ENCODE measurements at places on chromosomes 7 and 10.

DNA sequence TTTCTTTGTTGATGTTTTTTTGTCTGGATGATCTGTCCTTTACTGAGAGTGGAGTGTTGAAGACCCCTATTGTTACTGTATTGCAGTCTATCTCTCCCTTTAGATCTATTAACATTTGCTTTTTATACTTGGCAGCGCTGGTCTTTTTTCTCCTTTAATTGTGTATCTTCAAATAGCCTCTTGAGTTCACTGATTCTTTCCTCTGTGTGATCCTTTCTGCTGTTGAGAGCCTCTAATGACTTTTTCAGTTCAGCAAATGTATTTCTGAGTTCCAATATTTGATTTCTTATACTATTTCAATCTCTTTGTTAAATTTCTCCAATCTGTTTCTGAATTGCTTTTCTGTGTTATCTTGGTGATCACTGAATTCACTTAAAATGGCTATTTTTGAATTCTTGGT lies 15.4 kb downstream of the R3HCC1L start:
- H3K27ac ChIP-seq = no peak overlapping the region
- H3K4me1 ChIP-seq = peaks cover 2% of the 10 kb centered on the region
- no peak overlapping the region for H3K4me3 ChIP-seq
- no peaks in the 10 kb centered on the region for H3K27me3 ChIP-seq

- H3K4me1 ChIP-seq = peaks cover 11% of the 10 kb centered on the region
- H3K4me3 ChIP-seq = no peak overlapping the region
- H3K36me3 ChIP-seq = no peaks in the 10 kb centered on the region
- no peak for DNase-seq
- no peak overlapping the region for H3K27ac ChIP-seq
- H3K27me3 ChIP-seq = no peaks in the 10 kb centered on the region
These were observed 9.0 kb downstream of the IQCE start for GRCh38 chr7:2567679-2568278.

- no peaks in the 10 kb centered on the region for H3K36me3 ChIP-seq
- H3K4me3 ChIP-seq = no peak overlapping the region
- no peaks in the 10 kb centered on the region for H3K4me1 ChIP-seq
- H3K27me3 ChIP-seq = no peaks in the 10 kb centered on the region
- DNase-seq = no peak
These were observed 112.2 kb downstream of the MYL10 start for GRCh38 chr7:101516851-101517250.

GRCh38 chr10:77422491-77423338 lies 214.9 kb downstream of the KCNMA1 start:
- no peaks in the 10 kb centered on the region for H3K4me1 ChIP-seq
- no peak for DNase-seq
- no peak overlapping the region for H3K4me3 ChIP-seq
- no peak overlapping the region for H3K27ac ChIP-seq

- no peak for DNase-seq
- no peaks in the 10 kb centered on the region for H3K4me1 ChIP-seq
- H3K27me3 ChIP-seq = no peaks in the 10 kb centered on the region
- H3K27ac ChIP-seq = no peak overlapping the region
- no peak overlapping the region for H3K4me3 ChIP-seq
These were observed 40.1 kb downstream of the REEP3 start for GRCh38 chr10:63561341-63561740.

DNA sequence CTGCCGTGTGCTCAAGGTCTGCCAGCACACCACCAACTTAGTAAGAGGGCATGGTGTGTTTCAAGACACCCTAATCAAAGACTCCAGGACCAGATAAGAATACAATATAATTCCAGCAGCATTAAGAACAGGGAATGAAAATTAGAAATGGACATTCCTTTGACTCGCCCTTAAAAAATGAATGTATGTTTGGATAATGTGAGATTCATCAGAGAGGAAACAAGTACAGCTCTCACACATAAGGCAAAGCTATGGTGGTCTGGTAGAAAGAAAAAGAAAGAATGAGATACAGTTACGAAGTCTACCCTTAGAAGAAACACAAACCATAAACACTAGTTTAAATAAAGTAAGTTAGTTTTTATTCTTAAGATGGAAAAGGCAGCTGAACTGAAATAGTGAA lies 174.8 kb upstream of the ANK3 start:
- no peak overlapping the region for H3K27ac ChIP-seq
- H3K4me1 ChIP-seq = no peaks in the 10 kb centered on the region
- H3K27me3 ChIP-seq = no peaks in the 10 kb centered on the region
- no peaks in the 10 kb centered on the region for H3K36me3 ChIP-seq
- H3K4me3 ChIP-seq = no peak overlapping the region

DNA sequence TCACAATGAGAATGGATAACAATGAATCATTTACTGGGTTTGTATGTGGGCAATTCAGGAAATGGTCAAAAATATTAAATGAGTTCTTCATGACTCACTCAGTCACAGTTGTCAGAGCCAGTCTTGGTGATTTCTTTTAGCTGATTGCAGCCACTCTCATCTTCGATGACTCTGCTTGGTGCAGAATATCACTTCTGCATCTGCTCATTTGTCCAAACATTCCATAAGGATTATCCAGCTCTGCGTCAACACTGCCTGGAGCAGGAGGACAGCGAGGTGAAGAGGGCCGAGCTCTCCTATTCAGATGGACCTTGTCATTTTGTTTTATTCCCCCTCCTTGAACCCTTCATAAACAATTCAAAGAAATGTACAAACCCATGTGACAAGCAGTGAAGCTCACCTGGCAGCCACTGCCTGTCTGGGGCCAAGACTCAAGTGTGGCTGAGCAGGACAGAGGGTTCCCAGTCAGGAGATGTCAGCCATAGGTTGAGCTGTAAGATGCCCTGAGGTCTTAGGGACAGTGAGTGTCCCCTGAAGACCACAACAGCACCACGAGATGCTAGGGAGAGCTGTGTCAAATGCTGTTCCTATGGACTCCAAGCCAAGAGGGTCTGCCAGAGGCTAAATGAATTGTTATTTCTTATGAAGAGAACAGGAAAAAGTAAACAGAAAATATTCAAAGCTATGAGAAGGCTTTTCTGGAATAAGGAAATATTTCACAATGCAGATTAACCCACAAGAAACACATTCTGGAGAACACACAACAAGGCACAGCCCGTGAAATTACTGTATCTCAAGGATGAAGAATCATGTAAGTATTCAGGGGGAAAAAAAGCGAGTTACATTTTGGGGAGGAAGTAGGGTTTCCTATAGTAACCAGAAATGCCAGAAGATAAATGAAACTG lies 33.1 kb upstream of the EGFR start:
- no peaks in the 10 kb centered on the region for H3K36me3 ChIP-seq
- H3K27me3 ChIP-seq = no peaks in the 10 kb centered on the region
- no peak overlapping the region for H3K27ac ChIP-seq
- H3K4me3 ChIP-seq = no peak overlapping the region
- no peaks in the 10 kb centered on the region for H3K4me1 ChIP-seq

DNA sequence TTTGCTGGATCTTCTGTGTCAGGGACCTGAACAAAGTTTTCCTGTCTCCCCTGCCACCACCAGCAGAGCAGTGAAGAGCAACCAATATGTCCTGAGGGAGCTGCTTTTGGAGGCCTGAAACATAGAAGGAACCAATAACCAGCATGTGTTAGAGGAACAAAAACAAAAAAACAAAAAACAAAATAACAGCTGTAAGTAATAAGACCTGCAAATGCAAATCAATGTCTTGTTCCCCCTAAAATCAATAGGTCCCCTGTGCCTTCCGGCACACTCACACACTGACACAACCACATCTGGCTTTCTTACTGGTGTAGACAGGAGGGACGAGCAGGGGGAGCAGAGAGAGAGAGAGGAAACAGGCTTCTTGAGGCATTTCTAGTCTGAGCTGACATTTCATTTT lies 94.1 kb downstream of the NRG3 start:
- no peak for DNase-seq
- H3K27me3 ChIP-seq = no peaks in the 10 kb centered on the region
- H3K4me1 ChIP-seq = no peaks in the 10 kb centered on the region
- no peak overlapping the region for H3K4me3 ChIP-seq

- peaks cover 6% of the 10 kb centered on the region for H3K4me1 ChIP-seq
- no peaks in the 10 kb centered on the region for H3K36me3 ChIP-seq
- no peak overlapping the region for H3K4me3 ChIP-seq
- DNase-seq = no peak
- H3K27ac ChIP-seq = no peak overlapping the region
- no peaks in the 10 kb centered on the region for H3K27me3 ChIP-seq
These were observed 153.7 kb downstream of the TNS3 start for GRCh38 chr7:47428052-47428767.

- no peak overlapping the region for H3K27ac ChIP-seq
- DNase-seq = no peak
- H3K27me3 ChIP-seq = no peaks in the 10 kb centered on the region
- H3K36me3 ChIP-seq = no peaks in the 10 kb centered on the region
- H3K4me3 ChIP-seq = no peak overlapping the region
These were observed 41.5 kb downstream of the PSPH start for GRCh38 chr7:56009695-56010094.

DNA sequence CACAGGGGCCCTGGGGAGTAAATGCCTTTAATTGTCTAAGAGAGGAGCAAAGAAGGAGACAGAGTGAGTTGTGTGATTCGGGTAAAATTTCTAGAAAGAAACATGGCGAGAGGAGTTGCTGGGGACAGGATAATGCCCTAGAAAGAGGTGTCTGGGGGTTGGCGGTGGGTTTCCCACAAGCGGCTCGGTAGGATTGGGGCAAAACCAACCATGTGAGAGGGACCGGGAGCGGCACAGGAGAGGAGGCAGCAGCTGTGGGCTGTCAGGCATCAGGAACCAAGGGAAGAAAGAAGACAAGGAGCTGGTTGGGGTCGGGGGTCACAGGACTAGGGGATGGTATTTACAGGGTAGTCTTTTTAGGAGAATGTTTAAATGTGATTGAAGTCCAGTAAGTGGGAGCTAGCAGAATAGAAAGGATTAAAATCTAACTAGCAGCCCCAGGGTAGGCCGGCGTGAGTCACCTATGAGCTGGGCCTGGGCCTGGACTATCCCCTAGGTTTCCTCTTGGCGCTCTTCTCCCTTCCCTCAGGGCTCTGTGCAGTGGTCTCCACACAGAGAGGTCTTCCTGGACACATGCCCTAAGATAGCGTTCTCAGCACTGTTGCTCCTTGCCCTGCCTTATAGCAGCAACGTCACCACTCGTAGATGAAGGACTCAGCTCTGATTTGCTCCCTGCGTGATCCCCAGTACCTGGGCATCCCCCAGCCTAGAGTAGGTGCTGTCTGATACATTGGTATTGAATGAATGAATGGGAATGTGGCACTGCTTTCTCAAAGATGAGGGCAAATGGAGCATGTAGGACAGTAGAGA lies 32.6 kb downstream of the IKZF1 start:
- no peak overlapping the region for H3K4me3 ChIP-seq
- H3K27me3 ChIP-seq = no peaks in the 10 kb centered on the region
- H3K27ac ChIP-seq = no peak overlapping the region
- DNase-seq = no peak
- H3K4me1 ChIP-seq = peaks cover 12% of the 10 kb centered on the region

DNA sequence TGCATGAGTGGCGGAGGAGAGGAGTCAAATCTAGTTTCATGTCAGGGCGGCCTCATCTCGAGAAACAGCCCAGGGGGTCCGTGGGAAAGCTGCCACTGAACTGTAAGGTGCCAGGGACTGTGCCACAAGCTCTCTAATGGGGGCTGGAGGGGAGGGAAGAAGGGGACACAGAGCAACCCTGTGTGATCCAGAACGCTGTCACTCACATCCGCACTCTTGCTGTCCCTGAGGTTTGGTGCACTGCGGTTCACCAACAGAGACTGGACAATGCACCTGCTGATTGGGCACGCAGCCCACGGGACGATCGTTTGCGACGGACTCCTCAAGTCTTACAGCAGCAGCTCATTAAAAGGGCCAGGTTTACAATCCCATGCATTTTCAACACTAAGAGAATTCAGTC lies 47.7 kb downstream of the AMZ1 start:
- H3K4me3 ChIP-seq = no peak overlapping the region
- H3K27ac ChIP-seq = no peak overlapping the region
- no peaks in the 10 kb centered on the region for H3K36me3 ChIP-seq
- DNase-seq = no peak

DNA sequence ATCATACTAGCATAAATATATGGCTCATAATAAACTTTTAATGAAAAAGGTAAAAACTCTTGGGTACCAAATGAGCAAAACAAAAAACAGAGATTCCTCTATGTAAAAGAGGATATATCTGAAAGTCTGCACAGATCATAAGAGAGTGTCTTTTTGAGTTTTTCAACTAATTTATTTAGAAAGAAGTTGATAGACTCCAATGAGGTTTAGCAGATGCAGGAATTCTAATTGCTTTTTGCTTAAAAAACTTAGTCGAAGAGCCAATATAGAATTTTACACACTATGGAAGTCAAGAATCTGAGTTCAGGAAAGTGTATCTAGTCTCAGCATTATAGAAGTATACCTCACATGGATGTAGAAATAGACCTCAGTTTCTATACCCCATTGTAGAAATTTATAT lies 3.4 kb upstream of the MLLT10 start:
- H3K36me3 ChIP-seq = no peaks in the 10 kb centered on the region
- H3K4me1 ChIP-seq = peaks cover 11% of the 10 kb centered on the region
- no peak overlapping the region for H3K4me3 ChIP-seq
- no peak for DNase-seq

DNA sequence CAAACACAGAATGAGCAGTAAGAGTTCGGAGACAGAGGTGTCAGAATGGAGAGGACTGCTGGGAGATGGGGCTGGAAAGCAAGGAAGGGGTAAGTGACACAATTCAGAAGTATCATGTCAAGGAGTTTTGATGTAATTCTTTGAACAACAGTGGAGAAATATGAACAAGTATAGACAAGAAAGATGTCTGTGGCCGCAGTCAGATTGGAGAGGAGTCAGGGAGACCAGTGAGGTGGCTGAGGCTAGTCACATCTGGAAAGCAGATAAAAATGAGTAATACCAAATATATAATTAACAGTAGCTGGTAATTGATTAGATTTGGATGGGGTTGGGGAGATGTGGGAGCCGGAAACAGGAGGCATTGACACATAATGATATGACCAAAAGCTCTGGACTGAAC lies 540.9 kb downstream of the SUGCT start:
- no peak overlapping the region for H3K4me3 ChIP-seq
- no peak overlapping the region for H3K27ac ChIP-seq
- DNase-seq = no peak
- no peaks in the 10 kb centered on the region for H3K27me3 ChIP-seq

GRCh38 chr7:45176091-45176490 lies 18.5 kb downstream of the RAMP3 start:
- no peaks in the 10 kb centered on the region for H3K36me3 ChIP-seq
- H3K27me3 ChIP-seq = no peaks in the 10 kb centered on the region
- no peak for DNase-seq
- H3K4me1 ChIP-seq = no peaks in the 10 kb centered on the region
- no peak overlapping the region for H3K27ac ChIP-seq

GRCh38 chr10:96334616-96335526 lies 23.9 kb downstream of the OPALIN start:
- H3K4me1 ChIP-seq = no peaks in the 10 kb centered on the region
- DNase-seq = no peak
- H3K4me3 ChIP-seq = no peak overlapping the region

GRCh38 chr7:63899691-63900393 lies 98.8 kb upstream of the ZNF722 start:
- peak; percentile 79 for DNase-seq
- no peaks in the 10 kb centered on the region for H3K27me3 ChIP-seq
- no peaks in the 10 kb centered on the region for H3K36me3 ChIP-seq
- H3K27ac ChIP-seq = no peak overlapping the region

- no peak for DNase-seq
- no peaks in the 10 kb centered on the region for H3K27me3 ChIP-seq
- no peaks in the 10 kb centered on the region for H3K4me1 ChIP-seq
- peaks cover 27% of the 10 kb centered on the region for H3K36me3 ChIP-seq
These were observed 79.7 kb downstream of the ALOX5 start for GRCh38 chr10:45453639-45454255.

Measured in upper lobe of left lung (tissue), 6 donors.